ENCODE measurements at places on chromosomes 2 and 18.

DNA sequence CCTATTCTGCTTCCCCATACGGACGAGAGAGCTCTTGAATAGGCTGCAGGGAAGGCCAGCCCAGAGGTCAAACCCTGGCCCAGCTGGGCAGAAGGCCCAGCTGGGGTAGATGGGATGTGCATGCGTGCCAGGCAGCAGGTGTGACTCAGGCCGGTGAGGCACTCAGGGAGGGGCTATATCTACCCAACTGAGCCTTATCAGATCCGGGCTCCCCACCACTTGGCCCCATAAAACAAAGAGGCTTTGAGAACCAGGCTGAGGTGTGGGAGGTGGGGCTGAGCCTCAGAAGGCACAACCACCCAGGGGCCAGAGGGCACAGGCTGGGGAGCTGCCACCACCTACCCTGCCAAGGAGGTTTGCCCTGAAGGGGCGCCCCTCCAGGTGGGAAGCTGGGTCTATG lies 8.0 kb upstream of the CFAP65 start:
- no peak for DNase-seq

- no peak for DNase-seq
Observed at GRCh38 chr2:81672923-81673322, 1368.4 kb upstream of the LRRTM1 start.

DNA sequence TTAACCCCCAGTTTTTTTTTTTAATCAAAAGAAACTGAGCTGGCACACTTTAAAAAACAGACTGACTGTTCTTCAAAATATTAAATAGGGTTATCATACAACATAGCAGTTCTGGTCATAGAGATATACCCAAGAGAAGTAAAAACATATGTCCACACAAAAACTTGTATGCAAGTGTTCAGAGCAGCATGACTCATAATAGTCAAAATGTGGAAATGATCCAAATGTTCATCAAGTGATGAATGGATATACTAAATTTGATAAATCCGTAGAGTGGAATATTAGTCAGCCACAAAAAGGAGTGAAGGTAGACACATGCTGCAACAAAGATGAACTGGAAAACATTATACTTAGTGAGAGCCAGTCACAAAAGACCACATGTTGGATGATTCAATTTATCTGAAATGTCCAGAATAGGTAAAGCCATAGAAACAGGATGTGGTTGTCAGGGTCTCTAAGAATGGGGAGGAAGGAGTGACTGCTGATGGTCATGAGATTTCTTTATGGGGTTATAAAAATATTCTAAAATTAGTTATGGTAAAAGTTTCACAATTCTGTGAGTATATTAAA lies 5.1 kb downstream of the SMIM21 start:
- no peak for DNase-seq

- peak; percentile 32 for DNase-seq
Observed at GRCh38 chr18:12659904-12660605, 2.1 kb upstream of the SPIRE1 start.

GRCh38 chr2:112317303-112318158 lies 42.1 kb downstream of the ZC3H6 start:
- DNase-seq: no peak

DNA sequence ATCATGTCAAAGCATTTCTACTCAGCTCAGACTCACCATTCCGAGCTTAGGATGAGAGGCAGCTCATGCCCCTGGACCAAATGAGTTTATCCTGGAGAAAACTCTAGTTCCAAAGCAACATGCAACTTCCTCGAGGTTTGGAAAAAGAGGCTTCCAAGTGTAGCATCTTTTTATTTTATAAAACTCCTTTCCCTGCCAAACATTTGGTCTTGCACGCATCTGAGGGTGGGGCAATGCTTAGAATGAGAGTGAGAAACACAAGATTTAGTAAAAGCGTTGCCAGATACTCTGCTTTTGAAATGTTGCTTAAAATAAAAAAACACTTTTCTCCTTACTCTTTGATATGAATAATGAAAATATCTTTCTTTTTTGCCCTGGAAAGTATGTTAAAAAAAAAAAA lies 151.5 kb downstream of the NCKAP5 start:
- DNase-seq: no peak

DNA sequence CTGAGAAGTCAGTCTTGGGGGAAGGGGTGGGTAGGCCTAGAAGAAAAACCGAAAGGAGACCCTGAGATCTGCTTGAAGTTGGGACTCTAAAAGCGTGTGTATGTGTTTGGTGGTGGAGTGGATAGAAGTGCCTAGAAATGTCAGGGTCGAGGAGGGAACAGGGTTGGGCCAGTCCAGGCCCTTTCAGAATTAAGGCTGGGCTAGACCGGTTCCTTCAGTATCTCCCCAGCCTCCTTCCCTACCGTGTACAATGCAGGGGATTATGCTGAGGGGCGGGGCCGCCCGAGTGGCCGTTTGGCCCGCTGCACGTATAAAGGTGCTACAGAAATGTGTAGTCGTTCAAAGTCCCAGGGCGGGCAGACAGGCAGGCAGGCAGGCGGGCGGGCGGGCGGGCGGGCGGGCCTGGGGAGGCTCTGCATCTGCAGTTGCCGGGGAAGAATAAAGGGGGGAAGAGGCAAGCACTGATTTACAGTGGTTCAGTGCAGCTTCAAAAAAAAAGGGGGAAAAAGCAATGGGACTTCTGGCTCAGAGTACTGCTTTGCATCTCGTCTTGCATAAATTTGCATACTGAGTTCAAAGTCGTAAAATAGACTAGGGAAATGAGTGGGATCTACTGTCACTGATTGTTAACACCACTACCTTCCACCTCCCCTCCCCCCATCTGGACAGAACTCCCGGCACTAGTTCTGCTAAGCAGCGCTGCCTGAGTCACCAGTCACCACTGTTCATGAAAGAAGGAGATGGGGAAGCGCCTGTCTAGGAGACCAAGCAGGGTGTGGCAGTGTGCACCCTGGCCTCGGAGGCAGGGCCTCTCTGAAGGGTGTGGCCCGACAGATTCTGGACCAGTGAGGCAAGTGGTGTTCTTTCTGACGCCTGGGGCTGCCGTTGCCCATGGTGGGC lies 3.6 kb downstream of the IGFBP2 start:
- no peak for DNase-seq

DNA sequence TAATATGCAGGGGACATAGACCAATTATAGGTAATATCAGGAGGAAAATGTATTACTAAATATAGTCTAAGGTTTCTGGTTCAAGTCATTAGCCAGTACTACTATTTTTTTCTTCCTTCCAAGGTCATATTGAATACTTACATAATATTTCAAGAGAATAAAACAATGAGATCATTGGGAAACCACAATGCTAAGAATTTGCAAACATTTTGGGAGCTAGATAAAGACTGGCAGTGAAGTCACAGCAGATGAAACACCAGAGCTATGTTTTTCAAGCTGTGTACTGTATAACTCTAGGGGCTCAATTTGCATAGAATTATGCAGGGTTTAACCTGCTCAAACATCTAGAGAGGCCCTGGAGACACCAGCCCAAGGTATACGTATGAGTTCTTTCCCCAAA lies 80.5 kb upstream of the KCNH7 start:
- no peak for DNase-seq

DNA sequence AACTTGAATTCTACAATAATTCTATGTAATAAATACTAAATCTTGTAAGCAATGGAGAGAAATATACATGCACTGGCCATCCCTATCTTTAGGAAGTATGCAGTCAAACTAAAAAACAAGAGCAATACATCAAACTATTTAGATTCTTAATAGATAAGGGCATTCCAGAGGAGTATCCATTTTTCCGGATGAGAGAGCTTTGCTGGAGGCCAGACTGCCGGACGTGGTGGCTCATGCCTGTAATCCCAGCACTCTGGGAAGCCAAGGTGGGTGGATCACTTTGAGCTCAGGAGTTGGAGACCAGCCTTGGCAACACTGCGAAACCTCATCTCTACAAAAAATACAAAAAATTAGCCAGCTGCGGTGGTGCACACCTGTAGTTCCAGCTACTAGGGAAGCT lies 60.8 kb downstream of the KIF5C start:
- DNase-seq: no peak

DNA sequence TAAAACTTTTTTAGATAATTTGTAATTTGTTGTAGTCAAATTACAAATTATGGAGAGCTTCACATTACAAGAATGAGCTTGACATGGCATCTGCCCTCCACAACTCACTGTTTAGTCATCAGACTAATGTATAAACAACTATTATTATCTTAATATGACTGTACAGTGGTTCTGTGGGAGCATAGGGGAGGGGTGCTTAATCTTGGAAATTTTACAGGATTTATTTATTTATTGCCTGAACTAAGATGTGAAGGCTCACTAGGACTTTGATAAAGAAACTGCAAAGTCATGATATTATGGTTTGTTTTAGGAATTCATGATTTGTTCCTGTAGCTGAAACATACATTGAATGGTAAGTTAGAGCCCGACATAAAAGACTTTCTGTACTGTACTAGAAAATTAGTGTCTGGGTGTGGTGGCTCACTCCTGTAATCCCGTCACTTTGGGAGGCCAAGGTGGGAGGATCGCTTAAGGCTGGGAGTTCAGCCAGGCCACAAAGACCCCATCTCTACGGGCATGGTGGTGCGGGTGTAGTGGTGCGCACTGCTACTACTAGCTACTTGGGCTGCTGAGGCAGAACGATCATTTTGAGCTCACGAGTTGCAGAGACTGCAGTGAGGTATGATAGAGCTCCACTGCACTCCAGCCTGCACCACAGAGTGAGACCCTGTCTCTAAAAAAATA lies 2.1 kb downstream of the MARCHF7 start:
- DNase-seq: no peak

DNA sequence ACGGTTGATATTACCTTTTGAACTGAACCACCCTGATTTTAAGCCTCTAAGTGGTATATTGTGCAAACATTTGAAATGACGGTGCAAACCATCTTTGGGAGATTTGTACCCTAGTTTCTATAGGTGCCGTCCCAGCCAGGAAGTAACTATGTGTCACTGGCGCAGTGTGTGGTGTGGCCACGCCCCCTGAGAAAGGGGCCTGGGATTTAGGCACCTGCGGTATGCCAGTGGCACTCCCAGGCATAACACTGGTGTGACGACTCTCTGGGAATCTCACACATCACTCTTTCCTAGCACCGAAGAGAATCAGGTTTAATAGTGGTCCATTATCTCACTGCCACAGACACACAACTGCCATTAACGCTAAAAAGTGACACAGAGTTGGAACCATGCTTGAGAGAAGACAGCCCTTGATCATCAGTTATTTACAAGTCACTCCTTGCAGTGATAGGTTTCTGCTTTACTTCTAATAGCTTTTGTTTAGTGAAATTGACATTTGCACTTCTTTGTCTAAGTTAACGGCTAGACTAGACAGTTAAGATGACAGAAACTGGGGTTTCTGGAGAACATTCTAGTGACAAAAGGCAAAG lies 11.1 kb downstream of the AQP4 start:
- no peak for DNase-seq

DNA sequence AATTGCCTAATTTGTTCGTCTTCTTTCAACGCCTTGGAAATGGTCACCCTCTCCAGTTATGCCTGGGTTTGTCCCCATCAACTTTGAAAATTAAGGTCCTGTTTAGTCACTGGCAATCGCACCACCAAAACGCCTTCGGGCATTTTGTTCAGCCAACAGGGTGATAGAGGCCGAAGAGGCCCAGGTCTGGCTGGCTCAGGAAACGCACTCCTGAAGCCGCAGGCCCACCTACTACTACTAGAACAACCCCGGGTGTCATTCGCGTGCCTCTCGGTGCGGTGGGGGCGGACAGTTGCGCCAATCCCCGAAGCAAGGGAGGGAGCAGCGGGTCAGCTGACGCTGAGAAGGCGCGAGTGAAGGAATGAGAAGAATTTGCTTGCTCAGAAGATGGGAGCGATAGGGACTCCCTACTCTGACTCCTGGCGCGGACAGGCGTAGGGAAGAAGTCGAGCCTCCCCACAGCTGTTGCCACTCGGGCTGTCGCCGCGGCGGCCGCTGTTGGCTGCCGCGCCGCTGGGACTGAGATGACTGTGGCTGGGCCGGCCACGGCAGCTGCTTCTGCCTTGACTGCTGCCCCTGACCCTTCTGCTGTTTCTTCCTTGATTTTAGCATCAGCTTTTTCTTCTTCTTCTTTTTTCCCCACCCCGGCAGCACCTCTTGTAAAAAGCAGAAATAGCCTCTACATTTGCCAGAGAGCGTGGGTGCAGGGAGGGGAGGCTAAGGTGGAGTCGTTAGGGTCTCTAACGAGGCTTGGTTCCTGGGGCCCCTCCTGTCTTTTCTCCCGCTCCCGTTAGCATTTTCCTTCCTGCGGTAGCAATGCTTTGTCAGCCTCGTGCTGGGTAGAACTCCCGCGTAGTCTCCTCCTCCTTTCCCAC lies 387.6 kb downstream of the FIGN start:
- DNase-seq: no peak

GRCh38 chr2:19176977-19177376 lies 181.4 kb downstream of the OSR1 start:
- no peak for DNase-seq

GRCh38 chr2:136236019-136236418 lies 118.1 kb upstream of the CXCR4 start:
- no peak for DNase-seq
